ENCODE measurements at places on chromosomes 2 and 18. TPM values are rescaled to one million over a fixed set of nuclear protein-coding genes. Genes with fewer than 3 reads are reported as not detected.

The METTL21A gene
- polyA plus RNA-seq: 14.6 TPM

The MERTK gene
- 28.9 TPM for polyA plus RNA-seq

The MZT2B gene
- polyA plus RNA-seq: 264 TPM

The CPO gene
- 0.90 TPM for polyA plus RNA-seq

The GKN2 gene
- polyA plus RNA-seq: not detected

The ACADL gene
- polyA plus RNA-seq: 4.5 TPM

The SLC5A7 gene
- polyA plus RNA-seq: 0.21 TPM

The CD207 gene
- 1.5 TPM for polyA plus RNA-seq

The CKAP2L gene
- polyA plus RNA-seq: 9.5 TPM

The ASB1 gene
- 52.5 TPM for polyA plus RNA-seq

The CNDP1 gene
- 0.40 TPM for polyA plus RNA-seq

The FASTKD1 gene
- polyA plus RNA-seq: 24.8 TPM

The YIPF4 gene
- polyA plus RNA-seq: 41.2 TPM

The EPAS1 gene
- 93.9 TPM for polyA plus RNA-seq

All from testis (tissue), 5 donors.